ENCODE measurements at places on chromosomes 16 and 17.
A peak's percentile ranks its signal among the peaks of the same experiment; 100 is the strongest.

- no peak for DNase-seq
Measured at GRCh38 chr17:82101767-82102679, 4.0 kb upstream of the FASN start.

- DNase-seq, result no peak
Measured at GRCh38 chr17:4492721-4493561, 5.7 kb upstream of the SPNS2 start.

DNA sequence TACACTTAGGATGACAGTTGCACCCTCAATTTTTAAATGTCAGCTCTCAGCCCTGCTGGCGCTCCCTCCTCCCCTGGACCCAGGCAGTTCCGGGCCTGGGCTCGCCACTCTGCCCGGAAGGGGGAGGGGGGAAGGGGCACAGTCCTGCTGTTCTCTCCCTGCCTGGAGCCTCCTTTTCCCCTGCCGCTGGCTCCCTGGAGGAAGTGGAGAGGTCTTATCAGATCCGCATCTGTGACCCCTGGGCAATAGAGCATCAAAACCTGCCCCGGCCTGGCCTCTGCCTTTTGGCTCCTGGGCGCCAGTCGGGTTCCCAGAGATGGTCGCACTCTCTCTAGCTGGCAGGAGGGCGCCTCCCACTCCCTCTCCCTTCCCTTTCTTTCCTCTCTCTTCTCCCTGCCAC is 149.3 kb downstream of the IRF8 start:
- no peak for DNase-seq

- no peak for DNase-seq
Measured at GRCh38 chr17:76485569-76485968, 15.7 kb downstream of the RHBDF2 start.

DNA sequence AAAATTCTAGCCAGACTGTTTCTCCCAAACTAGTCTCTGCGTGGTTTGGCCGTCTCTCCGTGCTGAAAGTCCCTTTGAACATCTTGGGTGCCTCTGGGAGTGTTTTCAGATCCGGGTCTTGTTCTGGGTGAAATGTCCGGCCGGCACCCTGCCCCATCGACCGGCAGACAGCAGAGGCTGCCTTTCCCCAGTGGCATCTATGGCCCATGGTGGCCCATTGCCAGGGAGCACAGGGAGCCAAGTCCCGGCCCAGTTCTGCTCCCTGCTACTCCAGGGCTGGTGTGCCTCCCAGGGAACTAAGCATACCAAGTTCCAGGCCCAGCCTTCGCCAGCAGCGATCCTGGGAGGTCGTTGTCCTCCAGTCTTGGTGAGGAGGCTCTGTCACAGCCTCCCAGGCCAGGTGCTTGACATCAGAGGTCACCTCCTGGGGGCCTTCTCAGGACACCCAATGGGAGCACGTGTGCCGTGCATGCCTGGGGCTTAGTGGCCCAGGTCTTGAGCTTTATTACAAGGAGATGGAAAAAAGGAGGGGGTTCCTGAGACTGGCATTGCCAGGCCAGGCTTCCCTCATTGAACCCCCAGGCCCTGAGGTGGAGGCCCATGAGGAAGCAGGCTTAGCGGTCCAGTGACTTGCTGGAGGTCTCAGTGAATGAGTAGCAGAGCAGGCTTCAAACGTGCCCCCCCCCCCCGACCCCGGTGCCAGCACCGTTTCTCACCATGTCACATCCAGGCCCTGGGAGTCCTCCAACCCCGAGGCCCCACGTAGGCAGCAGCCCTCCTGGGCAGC is 54.0 kb downstream of the PGS1 start:
- no peak for DNase-seq

GRCh38 chr16:30874244-30874820 is 19.5 kb downstream of the BCL7C start:
- no peak for DNase-seq

GRCh38 chr17:57986841-57987580 is 1.0 kb downstream of the VEZF1 start:
- peak; percentile 76 for DNase-seq

GRCh38 chr17:44922746-44923470 is 7.6 kb upstream of the GFAP start:
- DNase-seq, result no peak

DNA sequence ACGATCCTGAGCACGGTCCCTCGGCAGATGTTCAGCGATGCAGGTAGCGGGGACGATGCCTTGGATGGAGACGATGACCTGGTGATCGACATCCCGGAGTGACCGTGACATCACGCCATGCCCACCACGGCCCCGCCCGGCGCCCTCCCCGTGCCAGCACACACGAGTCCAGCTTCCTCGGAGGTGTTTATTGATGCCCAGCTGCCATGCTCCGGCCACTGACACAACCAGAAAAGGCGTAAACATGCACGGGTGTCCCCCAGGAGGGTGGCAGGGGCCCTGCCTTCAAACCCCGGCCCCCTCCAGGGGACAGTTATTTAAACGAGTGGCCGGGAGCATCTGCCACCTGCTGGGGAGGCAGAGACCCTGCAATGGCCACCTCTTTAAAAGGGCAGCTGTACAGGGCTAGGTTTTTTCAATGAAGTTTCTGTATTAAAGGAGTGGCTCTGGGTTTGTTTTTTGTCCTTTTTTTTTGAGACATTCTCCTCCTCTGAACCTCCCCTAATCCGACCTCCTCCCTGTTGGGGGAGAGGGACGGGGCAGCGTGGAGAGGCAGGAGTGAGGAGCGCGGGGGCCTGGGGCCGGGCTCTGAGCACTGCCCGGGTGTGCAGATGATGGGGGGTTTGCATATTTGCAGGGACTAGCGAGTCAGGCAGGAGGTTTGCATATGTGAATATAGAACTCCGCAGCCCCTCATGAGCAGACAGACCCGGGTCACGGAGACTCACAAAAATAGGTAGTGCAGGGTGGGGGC is 5.3 kb downstream of the DOC2A start:
- DNase-seq, result no peak

- DNase-seq, result no peak
Measured at GRCh38 chr17:6545291-6545690, 11.1 kb downstream of the PITPNM3 start.

GRCh38 chr16:85401917-85402766 is 211.0 kb upstream of the GSE1 start:
- DNase-seq, result no peak

GRCh38 chr16:1647856-1648255 is 30.2 kb upstream of the JPT2 start:
- no peak for DNase-seq

DNA sequence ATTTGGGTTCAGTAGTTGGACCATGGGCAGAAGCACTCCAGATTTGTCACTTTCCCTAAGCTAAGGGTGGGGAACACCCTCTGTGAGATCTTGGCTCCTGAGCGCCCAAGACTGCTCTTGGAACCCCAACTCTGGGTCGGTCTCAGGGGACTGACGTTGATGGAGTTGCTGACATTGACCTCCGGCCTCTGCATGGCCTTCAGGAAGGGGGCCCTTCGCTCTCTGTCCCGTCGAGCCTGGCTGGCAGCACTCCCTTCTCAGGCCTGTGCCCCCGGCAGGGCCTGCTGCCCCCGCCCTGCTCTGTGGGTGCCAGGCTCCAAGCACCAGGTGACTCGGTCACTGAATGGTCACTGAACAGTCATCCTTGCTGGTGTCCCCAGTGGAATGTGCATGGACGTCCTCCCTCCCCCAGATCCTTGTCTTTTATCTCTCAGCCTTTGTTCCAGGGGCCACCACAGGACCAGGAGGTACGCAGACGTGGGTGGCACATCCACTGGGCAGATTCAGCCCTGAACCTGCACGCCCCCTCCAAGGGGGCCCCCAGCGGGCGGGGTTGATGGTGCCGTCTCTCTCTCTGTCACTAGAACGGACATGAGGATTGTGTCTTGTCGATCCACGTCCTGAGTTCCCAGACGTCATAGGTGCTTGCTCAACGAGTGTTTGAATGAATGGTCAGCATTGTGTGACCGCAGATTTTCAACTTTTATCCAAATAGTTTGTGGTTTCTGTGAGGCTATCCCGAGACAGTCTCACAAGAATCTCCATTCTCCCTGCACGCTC is 314.5 kb downstream of the SEC14L1 start:
- no peak for DNase-seq

GRCh38 chr17:8223356-8224126 is 13.2 kb upstream of the AURKB start:
- peak; percentile 82 for DNase-seq

- no peak for DNase-seq
Measured at GRCh38 chr17:40103071-40103661, 2.8 kb upstream of the NR1D1 start.

DNA sequence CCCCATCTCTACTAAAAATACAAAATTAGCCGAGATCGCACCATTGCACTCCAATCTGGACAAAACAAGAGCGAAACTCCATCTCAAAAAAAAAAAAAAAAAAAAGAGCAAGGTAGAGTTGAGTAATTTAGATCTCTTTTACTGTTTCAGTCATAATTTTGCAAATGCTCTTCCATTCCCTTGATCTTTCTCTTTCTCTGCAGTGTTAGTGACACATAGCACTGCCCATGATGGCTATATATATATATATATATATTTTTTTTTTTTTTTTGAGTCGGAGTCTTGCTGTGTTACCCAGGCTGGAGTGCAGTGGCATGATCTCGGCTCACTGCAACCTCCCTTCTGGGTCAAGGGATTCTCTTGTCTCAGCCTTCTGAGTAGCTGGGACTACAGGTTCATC is 12.2 kb upstream of the PHOSPHO1 start:
- DNase-seq, result no peak

GRCh38 chr17:19354748-19355147 is 7.8 kb downstream of the B9D1 start:
- DNase-seq, result no peak

GRCh38 chr17:32124985-32125847 is 17.1 kb upstream of the RHOT1 start:
- no peak for DNase-seq

DNA sequence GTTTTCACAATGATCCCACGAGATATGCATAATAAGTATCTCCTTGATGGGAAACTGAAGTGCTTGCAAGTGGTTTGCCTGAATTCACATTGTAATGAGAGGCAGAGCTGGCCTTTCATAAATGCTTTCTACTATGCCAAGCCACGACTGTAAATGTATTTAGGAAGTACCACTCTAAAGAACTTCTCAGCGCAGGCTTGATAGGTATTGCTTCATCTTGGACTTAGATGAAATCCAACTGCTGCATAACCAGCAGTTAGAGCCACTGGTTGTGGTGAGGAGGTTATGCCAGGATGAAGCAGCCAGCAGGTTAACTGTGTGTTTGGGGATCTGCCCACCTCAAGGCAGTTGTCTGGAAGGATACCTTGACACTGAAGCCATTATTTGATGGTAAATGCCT is 26.8 kb downstream of the MARCHF10 start:
- no peak for DNase-seq

DNA sequence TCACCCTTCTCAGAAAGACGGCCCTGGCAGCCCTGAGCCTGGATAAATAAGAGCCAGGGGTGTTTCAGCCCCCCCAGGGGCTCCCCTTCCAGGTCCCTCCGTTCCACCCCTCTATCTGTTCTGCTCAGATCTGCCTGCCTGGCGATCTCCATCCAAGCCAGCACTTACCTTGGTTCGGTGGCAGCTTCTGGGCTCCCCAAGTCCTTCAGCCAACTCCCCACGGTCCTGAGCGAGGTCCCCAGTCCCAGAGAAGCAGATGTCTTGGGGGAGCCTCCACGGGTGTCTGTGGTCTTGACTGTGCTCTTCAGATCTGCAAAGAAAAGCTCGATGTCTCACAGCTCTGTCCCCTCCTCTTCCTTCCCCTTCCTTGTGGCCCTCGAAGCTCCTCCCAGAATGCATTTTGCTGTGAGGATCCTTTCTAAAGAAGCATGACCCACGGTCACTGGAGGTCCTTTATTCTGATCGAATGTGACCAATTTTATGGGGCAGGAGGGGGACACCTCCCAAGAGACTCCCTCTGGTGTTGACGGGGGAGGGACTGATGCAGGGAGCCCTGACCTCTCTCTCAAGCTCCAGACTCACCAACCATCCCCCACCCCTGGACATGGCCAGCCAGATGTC is at the start of gene PIK3R6:
TSS of gene PIK3R6 (minus strand) at position 314 of the 621 bp plus-strand sequence. CDS start 17,880 bp downstream, outside the sequence.
- DNase-seq, result peak; percentile 47

- no peak for DNase-seq
Measured at GRCh38 chr17:34347063-34347462, 9.2 kb upstream of the CCL13 start.

DNA sequence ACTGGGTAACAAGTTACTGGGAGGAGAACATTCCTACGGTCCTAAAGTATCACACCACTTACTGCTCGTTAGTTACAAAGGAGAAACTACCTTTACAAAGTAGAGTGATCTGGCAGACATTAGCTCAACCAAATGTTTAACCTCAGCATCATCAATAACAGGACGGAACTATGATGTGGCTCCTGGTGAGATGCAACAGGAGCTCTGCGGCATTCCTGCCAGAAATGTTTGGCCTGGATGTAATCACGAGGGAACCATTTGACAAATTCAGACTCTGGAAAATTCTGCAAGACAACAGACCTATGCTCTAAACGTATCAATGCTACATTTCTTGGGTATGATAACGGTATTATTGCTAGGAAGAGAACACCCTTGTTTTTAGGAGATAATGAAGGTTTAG is 80.4 kb downstream of the MRM3 start:
- no peak for DNase-seq

GRCh38 chr17:65222214-65222738 is 85.1 kb downstream of the RGS9 start:
- no peak for DNase-seq

- DNase-seq, result no peak
Measured at GRCh38 chr17:42067371-42068091, 17.1 kb upstream of the C17orf113 start.

DNA sequence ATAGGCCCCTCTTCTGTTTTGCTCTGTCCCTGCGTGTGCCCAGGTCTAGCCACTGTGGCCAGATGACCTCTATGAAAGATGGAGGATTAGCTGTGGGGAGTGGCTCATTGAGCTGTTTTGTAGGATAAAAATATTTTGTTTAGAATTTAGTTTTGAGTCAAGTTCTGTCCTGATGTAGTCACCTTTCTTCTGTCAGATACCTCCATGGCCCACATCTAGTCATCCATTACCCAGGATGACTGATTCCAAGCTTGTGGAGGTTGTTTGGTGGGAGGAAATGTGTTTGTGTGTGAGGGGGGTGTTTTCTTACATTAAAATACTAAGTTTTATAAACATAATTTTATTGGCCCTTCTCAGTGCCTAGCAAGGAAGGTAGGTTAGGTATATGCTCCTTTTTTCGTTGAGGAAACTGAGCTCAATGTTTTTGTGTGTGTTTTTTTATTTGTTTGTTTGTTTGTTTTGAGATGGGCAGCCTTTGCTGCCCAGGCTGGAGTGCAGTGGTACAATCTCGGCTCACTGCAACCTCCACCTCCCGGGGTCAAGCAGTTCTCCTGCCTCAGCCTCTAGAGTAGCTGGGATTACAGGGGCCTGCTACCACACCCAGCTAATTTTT is 16.3 kb downstream of the SNX11 start:
- no peak for DNase-seq

- no peak for DNase-seq
Measured at GRCh38 chr17:8451933-8452614, 16.4 kb downstream of the NDEL1 start.

- peak; percentile 47 for DNase-seq
Measured at GRCh38 chr17:8051831-8052230, 13.0 kb downstream of the ALOX15B start.

GRCh38 chr17:63268827-63269226 is 177.3 kb downstream of the CYB561 start:
- no peak for DNase-seq

GRCh38 chr16:84764970-84765369 is 54.8 kb upstream of the CRISPLD2 start:
- no peak for DNase-seq

All from left forelimb (tissue), 1 donor.